ENCODE measurements at places on chromosomes 4 and X.

DNA sequence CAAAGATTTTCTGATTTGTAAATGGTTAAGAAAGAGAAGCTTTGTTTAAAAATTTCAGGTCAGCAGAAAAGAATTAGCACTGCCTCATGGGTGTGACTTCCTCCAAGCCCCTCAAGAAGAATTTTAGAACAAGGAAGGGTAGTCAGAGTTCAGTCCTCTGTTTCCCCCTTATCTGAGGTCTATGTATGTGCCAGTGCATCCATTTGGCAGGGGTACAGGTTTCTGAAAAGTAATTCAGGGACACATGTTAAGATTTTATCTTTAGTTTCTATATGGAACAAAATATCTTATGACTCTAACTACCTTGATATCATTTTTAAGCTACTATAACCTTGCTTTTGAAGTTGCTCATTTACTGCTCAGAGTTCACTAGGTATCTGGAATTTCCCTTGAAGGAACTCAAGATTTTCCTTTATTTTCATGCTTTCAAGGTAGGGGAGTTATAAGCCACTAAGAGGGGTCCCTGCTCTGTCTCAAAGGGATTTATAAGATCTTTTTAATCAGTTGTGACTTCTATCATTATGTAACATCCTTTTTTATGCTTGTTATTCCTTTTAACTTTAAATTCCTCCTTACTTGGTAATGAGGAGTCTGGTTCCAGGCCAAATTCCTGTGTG, 24.4 kb upstream of the PLK4 start:
- DNase-seq = no peak

- DNase-seq = no peak
Measured at GRCh38 chrX:153556767-153557166, 39.3 kb downstream of the ATP2B3 start.

GRCh38 chr4:159010563-159011260, 92.2 kb upstream of the RAPGEF2 start:
- no peak for DNase-seq

DNA sequence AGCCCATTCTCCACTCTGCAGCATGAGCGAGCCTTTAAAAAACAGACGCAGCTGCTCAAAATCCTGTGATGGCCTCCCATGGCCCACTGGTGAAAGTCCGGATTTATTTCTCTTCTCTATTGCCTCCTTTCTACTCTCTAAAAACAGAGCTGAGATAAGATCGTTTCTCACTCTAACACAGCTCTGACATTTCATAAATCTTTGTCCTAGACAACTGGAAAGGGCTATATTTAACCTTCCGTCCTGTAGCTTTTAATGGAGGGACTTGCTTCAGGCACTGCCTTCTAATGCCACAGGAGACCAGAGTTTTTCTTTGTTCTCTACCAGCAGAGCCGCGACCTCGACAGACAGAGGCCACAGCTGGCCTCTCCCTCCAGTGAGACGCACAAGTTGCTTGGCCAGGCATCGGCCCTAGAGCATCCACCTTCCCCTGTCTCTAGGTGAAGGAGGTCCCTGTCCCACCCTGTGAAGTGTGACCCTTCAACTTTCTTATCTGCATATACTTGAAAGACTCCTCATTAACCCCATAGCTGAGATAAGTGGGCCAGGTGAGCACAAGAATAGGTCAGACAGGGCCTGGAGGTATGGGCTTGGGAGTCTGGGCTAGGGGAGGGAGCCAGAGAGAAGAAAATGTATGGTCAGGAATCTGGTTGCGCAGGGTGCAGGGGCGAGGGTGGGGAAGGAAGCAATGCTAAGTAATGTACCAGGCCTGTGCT, 50.0 kb downstream of the RTL5 start:
- no peak for DNase-seq

GRCh38 chrX:20197641-20198210, 56.1 kb upstream of the EIF1AX start:
- DNase-seq = no peak

DNA sequence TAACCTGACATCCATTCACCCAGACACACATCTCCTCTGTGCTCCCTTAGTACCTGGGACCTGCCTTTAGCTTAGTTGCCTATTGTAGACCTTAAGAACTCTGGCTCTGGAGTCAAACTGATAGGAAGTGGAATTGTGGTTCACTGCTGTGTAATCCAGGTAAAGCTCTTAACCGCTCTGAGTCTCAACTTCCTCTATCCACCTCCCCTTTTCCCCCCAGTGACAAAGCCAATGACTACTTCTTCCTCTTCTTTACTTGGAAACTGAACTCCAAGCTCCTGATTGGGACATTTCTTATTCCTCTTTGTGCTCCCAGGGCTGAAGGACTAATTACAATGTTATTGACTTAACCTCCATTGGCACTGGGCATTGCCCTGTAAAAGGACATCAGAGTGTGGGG, 94.1 kb downstream of the DRD5 start:
- DNase-seq = no peak

DNA sequence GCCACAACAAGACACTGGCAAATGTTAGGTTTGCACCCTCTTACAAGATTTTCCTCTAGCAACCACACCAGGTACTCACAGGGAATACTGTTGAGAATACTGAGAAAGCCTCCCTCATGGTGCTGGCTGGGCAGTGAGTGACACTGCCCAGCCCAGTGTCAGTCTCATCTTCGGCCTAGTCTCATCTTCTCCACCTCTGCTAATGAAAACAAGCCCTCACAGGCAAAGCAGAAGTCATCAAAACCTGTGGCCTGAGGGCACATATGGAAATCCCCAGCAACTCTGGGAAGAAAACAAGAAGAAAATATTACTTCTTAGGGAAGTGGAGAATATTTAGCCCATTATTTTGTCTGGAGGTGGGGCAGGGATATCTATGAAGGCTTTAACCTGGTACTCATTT, 7.9 kb upstream of the ADAM29 start:
- no peak for DNase-seq

- no peak for DNase-seq
Measured at GRCh38 chr4:108834835-108835384, 72.1 kb upstream of the ETNPPL start.

DNA sequence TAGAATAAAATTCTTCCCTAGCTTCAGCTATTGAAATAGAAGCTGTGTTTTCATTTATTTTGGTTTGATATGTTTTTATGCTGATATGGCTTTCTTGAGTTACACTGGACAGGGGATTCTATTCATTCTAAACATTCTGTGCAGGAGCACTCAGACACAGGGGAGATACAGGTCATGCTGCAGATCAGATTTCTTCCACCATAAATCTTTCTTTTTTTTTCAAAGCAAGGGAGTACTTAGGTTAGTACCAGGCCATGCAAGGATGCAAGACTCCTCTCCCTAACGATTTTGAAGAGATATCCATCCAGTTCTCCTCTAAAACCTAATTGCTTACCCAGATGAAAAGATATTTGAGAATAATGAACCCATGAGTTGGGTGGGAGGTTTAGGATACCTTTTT, 21.4 kb downstream of the ETDC start:
- no peak for DNase-seq

DNA sequence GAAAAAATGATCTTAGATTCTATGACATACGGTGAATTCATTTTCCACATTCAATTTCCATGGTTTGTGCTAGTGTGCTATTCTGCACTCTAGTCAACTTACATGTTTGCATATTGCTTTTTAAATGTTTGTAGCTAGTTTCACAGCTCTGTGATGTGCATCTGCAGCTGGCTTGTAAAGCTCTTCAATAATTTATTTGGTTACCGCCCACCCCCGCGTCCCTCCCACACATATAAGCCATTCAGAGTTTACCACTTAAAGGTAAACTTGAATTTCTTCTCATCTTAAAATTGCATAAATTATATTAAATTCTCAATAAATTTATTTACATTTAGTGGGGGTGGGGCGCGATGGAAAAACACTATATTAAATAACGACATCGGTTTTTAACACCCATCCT, 291 bp upstream of the NBDY start:
- DNase-seq = no peak
